SJCRH30 (cell line): ENCODE measurements at places on chromosomes 1 and 21. TPM values are rescaled to one million over a fixed set of nuclear protein-coding genes. Genes with fewer than 3 reads are reported as not detected.
A peak's percentile ranks its signal among the peaks of the same experiment; 100 is the strongest.

DNA sequence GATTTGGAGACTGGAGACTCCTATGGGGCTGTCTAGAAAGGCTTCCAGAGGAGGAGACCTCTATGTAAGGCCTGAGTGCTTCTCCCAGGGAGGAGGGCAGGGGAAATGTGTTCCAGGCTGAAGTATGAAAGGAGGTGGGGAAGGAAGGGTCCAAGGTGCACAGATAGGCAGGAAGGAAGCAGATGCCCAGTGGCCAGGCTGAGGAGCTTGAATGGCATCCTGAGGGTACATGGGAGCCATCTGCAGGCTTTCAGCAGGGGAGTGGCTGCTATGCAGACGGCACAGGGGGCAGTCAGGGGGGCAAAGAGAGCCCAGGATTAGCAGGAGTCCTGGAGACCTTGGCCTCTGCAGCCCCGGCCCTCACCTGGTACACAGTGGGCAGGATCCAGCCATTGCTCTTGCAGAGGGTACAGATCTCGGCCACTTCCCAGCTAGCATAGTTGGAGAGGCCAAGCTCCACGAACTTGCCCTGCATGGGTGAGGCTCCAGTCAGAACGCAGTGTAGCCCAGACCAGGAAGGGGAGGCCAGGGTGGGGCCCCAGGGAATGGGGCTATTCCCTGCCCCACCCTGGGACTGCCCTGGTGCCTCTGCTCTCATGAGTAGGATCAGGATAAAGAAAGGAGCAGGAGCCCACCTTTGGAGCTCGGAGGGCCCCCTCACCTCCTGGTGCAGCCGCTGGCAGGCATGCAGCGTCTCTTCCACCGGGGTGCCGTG is 4.0 kb downstream of the AKR7A2 start:
- no peak for DNase-seq

The PGLYRP4 gene
- not detected in 2 replicates for total RNA-seq

- DNase-seq, result no peak
Observed at GRCh38 chr1:201050515-201051277, 27.2 kb upstream of the KIF21B start.

The PIGR gene
- not detected in 2 replicates for total RNA-seq

DNA sequence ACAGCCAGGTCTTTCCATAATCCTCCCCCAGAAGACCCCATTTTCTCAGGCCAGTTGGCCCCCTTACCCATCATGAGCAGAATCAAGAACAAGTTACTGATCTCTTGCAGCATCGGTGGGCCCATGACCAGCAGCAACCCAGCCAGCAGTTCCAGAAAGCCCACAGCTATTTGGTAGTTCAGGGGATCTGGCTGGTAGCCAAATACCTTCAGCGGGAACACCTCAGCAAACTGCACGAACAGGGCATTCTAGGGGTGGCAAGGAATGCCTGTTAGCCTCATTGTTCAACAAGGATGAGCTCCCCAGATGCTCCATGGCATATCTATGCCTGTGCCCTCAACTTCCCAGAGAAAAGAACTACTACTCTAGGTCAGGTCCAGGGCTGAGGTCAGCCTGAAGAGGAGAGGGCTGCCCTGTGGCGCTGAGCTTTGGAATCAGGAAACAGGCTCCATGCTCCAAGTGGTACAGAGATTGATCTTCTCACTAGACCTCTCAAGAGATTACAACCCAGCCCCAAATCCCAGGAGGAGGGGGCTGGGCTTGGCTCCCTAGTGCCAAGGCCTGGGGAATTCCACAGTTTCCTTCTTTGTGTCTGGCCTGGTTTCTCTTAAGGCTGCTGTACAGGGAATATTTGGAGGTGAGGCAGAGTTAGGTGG is 1.3 kb downstream of the TMEM35B start:
- DNase-seq, result peak; percentile 55

DNA sequence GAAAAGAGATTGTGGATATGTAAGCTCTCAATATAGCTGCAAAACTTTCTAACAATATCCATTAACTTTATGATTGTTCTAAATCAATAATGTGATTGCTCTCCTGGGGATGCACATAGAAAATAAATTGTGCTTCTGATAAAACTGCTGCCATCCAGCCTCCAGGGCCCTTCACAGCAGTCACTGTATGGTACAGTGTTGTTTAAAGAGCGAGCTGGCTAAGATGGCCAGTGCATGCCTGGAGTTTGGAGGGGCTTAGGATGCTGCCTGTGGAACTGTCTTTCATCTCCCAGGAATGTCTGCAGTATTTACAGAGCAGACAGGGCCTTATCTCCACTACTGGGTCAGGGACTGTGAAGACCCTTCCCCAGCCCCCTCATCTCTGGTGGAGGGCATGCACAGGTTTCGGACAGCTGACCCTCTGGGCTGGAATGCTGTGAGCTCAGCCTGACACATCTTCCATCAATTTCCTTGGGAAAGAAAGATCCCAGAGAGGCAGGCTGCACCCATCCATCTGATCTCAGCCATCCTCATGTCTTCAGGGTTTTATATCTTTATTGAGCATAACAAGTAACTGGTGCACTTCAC is 137.0 kb downstream of the PLPP3 start:
- DNase-seq, result no peak

- DNase-seq, result no peak
Observed at GRCh38 chr1:15650433-15650832, 33.2 kb downstream of the DDI2 start.

DNA sequence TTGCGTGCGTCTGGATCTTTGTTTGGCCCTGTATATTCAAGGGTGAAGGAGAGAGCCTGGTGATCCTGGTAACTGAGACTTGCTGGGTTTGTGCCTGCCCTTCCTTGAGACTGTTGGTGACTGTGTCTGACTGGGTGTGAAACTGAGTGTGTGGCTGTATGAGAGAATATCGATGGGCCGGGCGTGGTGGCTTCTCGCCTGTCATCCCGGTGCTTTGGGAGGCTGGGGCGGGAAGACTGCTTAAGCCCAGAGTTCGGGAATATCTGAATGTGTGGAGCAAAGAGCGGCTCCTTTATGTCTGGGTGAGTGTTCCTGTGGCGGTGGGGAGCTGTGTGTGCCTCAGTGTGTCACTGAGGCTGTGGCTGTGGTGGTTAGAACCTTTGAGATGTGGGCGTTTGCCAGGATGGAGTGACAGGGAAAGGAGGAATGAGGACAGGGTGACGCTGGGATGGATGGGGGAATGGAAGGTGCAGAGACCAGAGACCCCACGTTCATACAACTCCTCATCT is 2.7 kb upstream of the MARCKSL1 start:
- DNase-seq, result peak; percentile 42

The DRAM2 gene
- total RNA-seq, result 47.3 and 56.1 TPM in 2 replicates

GRCh38 chr1:227901906-227902640 is 45.7 kb downstream of the WNT9A start:
- DNase-seq, result no peak

DNA sequence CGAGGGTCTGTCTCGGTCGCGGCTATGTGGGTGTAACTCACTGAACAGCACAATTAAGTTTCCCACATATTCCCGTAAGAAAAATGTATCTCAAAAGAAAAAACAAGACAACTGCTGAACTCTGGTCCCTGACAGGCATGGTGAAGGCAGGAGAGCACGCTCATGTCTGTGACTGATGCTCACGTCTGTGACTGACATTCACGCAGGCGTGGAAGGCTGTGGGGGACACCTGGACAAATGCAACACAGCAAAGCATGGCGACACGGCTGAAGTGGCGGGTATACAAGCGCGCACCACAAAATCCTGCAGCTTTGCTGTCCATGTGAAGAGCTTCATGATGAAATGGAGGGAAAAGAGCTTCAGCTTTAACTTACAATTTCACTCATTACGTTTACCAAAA is 6.0 kb downstream of the PTTG1IP start:
- DNase-seq, result no peak

The MAP3K7CL gene
- 20.2 and 24.0 TPM in 2 replicates for total RNA-seq

The CSMD2 gene
- total RNA-seq, result 0.14 and 0.20 TPM in 2 replicates

The FAM167B gene
- total RNA-seq, result not detected in 2 replicates

- peak; percentile 60 for DNase-seq
Observed at GRCh38 chr1:41672173-41672572, 187.7 kb upstream of the EDN2 start.

The SH2D5 gene
- 8.4 and 10.7 TPM in 2 replicates for total RNA-seq

GRCh38 chr1:208172423-208173145 is 71.6 kb downstream of the PLXNA2 start:
- no peak for DNase-seq

DNA sequence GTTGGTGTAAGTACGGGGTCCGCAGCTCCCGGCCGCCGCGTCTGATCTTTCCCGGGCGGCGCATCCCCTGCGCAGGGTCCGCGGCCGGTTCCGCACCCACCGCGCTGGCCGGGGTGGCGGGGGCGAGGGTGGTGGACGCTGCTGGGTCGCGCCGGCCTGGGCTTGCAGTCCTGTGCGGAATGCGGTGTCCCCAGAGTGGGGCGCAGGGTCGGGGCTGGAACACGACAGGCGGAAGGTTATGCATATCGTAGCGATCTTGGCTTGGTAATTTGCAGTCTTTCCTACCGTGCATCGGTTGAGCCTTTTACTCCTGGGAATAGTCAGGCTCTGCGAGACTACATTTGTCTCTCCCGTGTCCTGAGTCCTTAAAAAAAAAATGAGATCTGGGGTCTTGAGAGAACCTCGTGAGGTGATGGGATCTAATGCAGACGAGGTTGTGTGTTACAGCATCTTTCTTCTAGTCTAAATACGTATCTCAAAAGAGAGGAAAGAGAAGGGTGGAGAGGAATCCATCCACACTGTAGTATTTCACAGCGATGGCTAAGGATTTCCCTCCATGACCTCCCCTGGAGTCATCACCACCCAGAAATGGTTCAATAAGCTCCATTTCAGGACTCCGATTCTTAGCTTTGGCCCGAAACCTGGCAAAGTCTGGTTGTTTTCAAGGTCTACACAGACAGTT is 572 bp downstream of the ATP1B1 start:
- DNase-seq, result peak; percentile 48

The LCE1B gene
- total RNA-seq, result not detected in 2 replicates

The PALMD gene
- 33.0 and 33.5 TPM in 2 replicates for total RNA-seq

- DNase-seq, result no peak
Observed at GRCh38 chr1:192763243-192763642, 45.6 kb upstream of the RGS2 start.

DNA sequence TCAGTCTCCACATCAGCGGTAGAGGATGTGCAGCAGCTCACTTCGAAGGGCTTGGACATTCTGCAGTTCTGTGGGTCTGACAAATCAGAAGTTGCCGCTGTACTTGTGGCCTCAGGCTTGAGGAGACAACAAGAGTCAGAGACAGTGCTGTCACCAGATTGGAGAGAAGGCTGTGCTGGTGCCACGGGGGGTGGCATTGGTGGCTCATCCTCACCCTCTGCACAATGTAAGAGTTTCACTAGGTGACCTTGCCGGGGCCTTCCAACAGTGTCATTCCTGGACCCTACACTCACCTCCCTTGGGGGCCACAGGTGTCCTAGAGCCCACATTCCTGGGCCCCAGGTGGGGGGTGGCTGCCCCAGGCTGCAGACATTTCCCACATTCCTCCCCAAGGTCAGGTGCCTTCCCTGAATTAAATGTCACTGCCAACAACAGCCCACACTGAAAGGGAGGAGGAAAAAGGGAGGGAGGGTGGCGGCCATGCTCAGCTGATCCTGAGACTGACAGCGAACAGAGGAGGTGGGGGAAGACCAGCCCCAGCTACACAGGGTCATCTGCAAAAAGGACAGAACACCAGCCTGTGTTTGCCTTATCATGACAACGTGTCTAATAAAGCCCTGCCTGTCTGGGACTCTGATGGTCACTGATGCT is 46.4 kb downstream of the TMCC2 start:
- no peak for DNase-seq

DNA sequence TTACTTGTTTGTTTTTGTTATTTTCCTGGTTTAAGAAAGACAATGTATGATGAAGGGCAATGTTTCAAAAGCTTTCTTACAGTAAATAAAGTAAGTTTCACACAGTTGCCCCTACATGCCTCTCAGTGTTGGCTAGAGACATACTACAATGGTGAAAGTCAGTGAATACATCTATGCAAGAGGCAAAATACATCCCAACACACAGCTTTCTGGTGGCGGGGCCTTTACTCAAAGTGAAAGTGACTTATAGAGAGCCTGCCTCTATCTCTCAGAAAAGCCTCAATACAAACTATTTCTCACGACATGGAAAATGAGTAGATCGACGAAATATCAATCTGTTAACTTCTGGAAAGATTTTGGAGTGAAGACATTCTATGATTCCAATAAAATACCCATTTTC is 122.3 kb downstream of the SLC30A10 start:
- no peak for DNase-seq

The PTGS2 gene
- not detected in 2 replicates for total RNA-seq

GRCh38 chr1:89873288-89873687 is 52.5 kb downstream of the LRRC8D start:
- DNase-seq, result no peak

- no peak for DNase-seq
Observed at GRCh38 chr21:18960306-18960705, 556.7 kb upstream of the TMPRSS15 start.

DNA sequence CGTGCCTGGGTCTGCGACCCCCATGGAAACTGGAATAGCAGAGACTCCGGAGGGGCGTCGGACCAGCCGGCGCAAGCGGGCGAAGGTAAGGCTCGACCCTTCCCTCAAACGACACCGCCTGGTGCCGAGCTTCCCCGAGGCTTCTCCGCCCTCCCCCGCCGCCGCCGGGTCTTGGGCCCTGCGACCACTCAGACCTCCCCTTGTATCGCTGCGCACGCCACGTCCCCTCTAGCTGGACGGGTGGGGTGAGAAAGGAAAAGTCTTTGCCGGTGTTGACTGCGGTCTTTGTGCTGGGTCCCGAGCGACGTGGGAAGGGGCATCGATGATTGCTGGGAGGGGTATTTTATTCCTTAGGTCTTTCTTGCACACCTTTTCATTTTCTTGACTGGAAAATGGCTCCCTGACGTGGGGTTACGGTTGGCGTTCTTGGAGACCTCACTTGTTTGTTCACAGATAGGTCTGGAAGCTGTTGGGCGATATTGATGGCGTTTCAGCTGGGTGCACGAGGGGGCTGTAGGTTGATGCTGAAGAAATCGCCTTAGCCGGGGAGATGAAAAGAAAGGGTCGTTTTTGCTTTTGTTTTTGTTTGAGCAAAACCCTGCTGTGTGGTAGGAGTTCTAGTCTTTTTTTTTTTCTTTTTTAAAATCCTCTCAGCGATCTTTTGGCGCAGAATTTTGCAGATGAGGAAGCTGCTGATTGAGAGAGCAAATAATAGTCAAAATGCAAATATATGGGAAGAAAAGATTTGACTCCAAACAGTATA is 776 bp downstream of the KDM1A start:
- DNase-seq, result peak; percentile 61

GRCh38 chr1:68521286-68521685 is 24.4 kb upstream of the DEPDC1 start:
- DNase-seq, result no peak

The TBX19 gene
- 0.79 and 1.1 TPM in 2 replicates for total RNA-seq

- no peak for DNase-seq
Observed at GRCh38 chr1:104406728-104407127, 657.0 kb downstream of the AMY1C start.

- no peak for DNase-seq
Observed at GRCh38 chr1:187237542-187237941, 408.8 kb downstream of the PLA2G4A start.

The PFKL gene
- total RNA-seq, result 49.8 and 50.7 TPM in 2 replicates

GRCh38 chr21:21929789-21930188 is 931.6 kb downstream of the NCAM2 start:
- DNase-seq, result no peak

- DNase-seq, result no peak
Observed at GRCh38 chr1:114453361-114453784, 57.6 kb downstream of the TRIM33 start.
